ENCODE measurements at places on chromosomes 2 and 18.

DNA sequence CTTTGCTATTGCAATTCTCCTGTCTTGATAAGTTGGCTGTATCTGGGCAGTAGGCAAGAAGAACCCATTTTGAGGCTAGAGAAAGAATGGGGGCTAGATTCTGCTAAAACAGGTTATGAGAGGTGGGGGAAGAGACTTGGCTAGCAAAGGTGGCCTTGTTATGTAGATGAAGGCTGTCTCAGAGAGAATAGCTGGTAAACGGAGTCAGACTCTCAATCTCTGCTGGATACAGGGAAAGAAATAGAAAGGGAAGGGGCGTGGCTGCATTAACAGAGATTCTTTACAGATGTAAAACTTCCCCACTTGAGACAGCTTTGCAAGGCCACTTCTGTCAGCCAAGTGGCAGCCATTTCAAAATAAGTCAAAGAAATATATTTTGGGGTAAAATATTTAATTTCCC is 38.1 kb upstream of the ARHGAP25 start:
- DNase-seq: no peak

DNA sequence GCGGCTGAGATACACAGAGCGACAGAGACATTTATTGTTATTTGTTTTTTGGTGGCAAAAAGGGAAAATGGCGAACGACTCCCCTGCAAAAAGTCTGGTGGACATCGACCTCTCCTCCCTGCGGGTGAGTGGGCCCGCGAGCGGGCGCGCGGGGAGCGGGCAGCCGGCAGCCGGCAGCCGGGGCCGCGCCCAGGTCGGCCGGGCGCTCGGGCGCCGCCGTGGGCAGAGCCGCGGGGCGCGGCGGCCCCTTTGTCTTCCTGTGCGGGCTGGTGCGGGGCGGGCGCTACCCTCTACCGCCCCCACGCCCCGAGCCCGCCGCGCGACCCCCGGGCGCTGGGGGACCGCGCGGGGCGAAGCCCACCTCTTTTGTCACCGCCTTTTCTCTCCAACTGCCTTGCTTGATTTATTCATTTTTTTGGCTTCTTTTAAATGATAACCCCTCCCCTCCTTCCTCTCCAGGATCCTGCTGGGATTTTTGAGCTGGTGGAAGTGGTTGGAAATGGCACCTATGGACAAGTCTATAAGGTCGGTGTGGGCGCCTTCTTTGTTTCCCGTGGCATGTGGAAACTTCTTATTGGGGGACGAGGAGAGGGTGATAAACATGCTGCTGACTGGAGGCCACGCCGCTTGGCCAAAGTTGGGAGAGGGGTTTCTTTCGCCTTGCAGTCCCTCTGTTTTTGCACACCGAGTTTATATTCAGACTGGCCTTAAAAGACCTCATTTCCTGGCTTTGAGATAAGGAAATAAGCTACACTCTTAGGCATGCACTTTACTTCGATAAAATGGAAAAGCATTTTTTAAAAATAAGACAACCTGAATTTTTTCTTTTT is 722 bp downstream of the MAP4K4 start:
- DNase-seq: peak; percentile 74

GRCh38 chr2:71807581-71808451 is 339.8 kb downstream of the CYP26B1 start:
- peak; percentile 27 for DNase-seq

DNA sequence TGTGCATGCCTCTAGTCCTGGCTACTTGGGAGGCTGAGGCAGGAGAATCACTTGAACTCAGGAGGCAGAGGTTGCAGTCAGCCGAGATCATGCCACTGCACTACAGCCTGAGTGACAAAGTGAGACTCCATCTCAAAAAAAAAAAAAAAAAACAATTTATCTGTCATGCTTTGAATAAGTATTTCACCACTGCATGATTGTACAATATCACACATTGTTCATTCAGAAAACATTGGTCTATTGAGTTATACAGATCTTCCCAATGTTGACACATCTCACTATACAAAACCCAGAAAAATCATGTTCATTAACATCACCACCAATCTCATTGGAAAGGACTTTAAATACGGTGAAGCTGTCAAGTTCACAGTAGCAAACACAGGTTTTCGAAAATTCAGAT is 46.8 kb upstream of the PPM1B start:
- DNase-seq: no peak

- no peak for DNase-seq
These were observed 10.0 kb downstream of the INPP4A start for GRCh38 chr2:98454500-98455235.

GRCh38 chr18:74291472-74291770 is 342 bp downstream of the CYB5A start:
- DNase-seq: no peak

GRCh38 chr2:28604284-28604843 is 108.5 kb downstream of the PLB1 start:
- DNase-seq: no peak

GRCh38 chr2:107806901-107807300 is 19.8 kb upstream of the RGPD4 start:
- DNase-seq: no peak

DNA sequence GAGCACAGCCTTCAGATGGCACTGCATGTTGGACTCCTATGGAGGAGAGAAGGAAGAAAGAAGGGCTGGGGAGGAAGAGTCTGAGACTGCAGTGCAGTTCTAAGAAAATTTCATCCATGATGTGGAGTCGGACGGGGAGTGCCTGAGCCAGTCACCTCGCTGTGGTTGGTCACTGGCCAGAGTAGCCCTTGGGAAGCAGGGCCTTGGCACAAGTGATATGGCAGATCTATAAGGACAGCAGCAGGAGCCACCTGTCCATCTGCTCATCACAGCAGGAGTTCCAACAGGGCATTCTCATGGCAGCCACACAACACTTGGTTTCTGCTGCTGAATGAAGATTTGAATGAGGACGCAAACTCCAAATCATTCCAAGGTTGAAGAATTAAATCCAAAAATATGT is 314.8 kb downstream of the CYP26B1 start:
- DNase-seq: no peak

DNA sequence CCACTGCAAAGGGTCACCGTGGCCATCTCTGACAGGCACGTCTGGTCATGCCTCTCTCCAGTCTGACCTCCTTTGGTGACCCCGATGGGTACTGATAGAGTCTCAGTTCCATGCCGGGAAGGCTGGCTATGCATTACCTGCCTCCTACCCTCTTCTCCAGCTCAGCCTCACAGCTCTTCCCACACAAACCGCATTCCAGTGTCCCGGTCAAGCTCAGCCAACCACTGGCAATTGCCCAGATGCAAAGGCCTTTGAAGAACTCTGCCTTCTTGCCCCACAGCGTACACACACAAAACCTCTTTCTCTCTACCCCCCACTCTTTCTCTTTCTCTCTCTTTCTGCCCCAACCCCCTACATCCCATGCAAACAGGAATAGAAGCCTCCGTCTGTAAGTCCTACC is 37.6 kb downstream of the TMEM163 start:
- no peak for DNase-seq

GRCh38 chr2:23669413-23670244 is 257.3 kb downstream of the ATAD2B start:
- no peak for DNase-seq

DNA sequence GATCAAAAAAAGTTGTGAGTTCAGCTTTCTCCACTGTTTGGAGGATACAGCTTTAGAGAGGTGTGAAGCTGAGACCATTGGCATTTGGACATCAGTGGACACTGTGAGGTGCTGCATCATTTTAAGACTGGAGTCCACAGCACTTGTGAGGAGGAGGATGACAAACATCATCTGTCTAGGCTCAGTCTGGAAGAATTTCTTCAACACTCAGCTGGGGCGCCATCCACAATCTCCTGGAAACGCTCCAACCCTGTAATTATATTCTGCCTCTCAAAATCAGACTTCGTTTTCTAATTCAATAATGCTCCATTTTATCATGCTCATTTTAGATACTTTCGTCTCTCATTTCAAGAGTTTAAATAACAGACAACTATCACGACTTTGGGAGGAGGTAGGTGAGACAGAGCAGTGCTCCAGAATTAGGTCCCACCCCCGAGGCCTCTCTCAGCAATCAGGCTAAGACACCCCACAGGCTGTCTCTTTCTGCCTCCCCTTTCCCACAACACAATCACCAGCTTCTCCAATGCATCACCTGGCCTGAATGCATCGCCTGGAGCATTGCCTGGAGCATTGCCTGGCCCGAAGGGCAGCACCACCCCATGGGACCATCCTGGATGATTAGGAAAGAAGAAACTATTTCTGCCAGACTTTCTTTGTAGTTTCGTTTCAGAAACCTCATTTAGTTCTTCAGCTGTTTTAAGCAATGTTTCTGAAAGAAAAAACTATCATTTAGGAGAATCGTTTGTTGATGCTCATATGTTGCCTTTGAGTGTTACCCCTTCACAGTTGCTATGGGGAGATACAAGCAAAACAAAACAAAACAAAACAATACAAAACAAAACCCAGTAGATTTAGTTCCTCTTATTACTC is 37.0 kb upstream of the DPP10 start:
- DNase-seq: no peak

DNA sequence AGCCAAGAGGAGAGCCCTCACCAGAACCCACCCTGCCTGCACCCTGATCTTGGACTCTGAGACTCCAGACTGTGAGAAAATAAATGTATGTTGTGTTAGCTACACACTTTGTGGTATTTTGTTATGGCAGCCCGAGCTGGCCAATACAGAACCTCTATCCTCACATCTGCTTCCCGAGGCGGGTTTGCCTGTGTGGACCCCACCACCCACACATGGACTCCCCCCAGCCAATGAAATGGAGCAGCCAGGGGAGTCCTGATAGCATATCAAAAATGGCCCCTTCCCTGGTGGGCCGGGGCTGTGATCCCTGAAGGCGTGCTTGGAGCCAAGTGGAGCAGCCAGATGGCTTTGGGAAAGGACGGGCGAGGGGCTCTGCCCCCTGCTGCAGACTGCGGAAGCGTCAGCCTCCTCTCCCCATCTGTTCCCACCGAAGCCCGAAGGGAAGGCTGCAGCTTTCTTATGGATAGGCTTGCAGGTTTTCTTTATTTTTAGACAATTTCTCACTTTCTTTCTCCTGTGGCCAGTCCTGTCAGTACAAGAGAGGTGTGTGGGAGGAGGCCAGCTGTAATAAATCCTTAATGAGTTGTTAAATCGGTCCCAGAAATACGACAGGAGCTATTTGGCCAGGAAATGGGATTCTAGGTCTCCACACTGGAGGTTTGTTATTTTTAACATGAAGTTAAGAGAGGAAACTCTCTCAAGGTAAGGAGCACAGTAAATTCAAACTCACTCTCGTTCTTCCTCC is 34.4 kb downstream of the TEX51 start:
- DNase-seq: no peak

DNA sequence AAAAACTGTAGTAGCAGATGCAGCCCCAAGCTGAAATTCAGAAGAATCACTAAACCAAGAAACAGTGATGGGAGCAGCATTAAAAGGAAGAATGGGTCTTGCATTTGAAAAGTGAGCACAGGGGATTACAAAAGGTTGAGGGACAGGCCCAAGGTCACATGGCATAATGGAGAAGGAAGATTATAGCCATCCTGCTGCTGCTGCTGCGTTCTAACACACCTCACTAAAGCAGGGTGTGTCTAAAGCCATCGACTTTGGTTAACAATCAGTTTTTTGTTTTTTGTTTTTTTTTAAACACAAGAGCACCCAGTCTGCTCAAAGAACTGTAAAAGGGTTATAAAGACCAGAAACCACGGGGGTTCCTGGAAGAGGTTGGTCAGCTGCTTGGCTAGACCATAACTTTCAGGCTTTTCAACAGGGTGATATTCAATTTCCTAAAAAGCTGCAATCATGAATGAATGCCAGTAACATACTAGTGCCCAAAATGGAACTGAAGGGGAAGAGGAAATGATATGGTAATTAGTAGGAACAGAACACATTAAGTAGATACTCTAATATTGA is 102.6 kb downstream of the MYO5B start:
- DNase-seq: no peak

- peak; percentile 81 for DNase-seq
These were observed 147.8 kb upstream of the ERBB4 start for GRCh38 chr2:212686285-212686895.

DNA sequence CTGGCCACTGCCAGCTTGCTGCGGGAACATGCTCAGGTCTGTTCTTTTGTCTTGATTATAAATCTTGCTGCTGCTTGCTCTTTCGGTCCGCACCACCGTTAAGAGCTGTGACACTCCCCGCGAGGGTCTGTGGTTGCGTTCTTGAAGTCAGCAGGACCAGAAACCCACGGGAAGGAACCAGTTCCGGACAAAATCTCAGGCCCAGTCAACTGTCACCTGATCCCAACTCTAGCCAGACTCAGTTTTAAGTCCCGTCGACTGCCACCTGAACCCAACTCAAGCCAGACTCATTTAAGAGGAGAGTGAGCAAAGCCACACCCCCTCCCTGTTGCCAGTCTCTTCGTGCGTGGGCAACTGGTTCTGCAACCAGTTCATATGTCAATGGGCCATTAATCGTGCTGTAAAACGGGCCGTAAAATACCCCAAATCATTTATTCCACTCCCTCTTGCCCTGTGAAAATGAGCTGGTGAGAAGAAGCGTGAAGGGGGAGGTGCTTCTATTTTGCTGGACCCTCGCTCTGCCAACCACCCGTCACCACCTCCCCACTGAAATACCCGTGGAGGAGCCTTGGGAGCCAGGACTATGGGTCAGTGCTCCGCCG is 224.3 kb downstream of the NDUFA10 start:
- no peak for DNase-seq

DNA sequence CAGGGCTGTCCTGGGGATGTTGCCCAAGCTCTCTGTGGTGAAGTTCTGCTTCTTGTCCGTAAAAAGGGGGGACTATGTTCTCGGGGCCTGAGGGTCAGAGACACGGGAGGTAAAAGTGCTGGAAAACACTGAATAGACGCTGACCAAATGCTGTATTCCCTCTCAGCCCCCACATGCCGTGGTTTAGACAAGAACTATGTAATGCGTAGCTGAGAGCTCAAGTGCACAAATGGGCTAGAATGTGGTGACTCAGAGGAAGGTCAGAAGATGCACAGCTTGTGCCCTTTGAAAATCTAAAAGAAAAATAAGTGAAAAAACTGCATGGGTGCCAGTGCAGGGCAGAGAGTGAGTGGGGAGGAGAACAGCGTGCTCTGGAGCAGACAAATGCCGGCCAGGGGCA is 80.3 kb upstream of the MAP4K4 start:
- DNase-seq: no peak

DNA sequence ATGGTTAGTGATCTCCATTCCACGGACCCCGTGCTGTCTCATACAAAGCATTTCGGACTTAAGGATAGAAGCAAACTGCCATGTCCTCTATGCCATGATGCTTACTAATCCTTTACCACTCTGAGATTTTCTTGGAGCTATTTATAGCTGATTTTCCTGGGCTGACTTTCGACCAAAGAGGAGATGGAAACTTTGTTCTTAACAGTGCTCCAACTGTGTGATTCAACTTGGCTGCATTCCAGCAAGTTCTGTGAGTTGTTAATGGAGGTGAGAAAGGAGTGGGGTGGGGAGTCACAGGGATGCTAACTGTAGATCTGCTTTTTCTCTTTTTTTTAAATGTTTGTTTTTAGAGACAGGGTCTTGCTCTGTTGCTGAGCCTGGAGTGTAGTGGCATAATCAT is 45.5 kb upstream of the MSH2 start:
- DNase-seq: no peak

Measured in activated effector memory CD4-positive, alpha-beta T cell treated with anti-CD3 and anti-CD28 coated beads, Interleukin-2, amount 50 U/mL, for 16 hours (primary cell).